ENCODE measurements at places on chromosomes 7 and 10.
A peak's percentile ranks its signal among the peaks of the same experiment; 100 is the strongest.

- no peak overlapping the region for H3K4me3 ChIP-seq
- no peak overlapping the region for H3K27ac ChIP-seq
- peaks cover 3% of the 10 kb centered on the region for H3K36me3 ChIP-seq
- H3K27me3 ChIP-seq = no peaks in the 10 kb centered on the region
- no peak for DNase-seq
These were observed 53.1 kb downstream of the CUX1 start for GRCh38 chr7:101870361-101871062.

- H3K27me3 ChIP-seq = no peaks in the 10 kb centered on the region
- H3K27ac ChIP-seq = peak overlapping the region; percentile 82
- DNase-seq = peak; percentile 77
These were observed 597 bp downstream of the APBB1IP start for GRCh38 chr10:26438534-26439341.

- DNase-seq = no peak
- no peaks in the 10 kb centered on the region for H3K36me3 ChIP-seq
- H3K4me1 ChIP-seq = no peaks in the 10 kb centered on the region
- H3K27me3 ChIP-seq = no peaks in the 10 kb centered on the region
These were observed 340.8 kb downstream of the ARL4A start for GRCh38 chr7:13028036-13028824.

- no peak for DNase-seq
- H3K27me3 ChIP-seq = no peaks in the 10 kb centered on the region
- no peak overlapping the region for H3K4me3 ChIP-seq
- H3K4me1 ChIP-seq = no peaks in the 10 kb centered on the region
These were observed 36.2 kb downstream of the SLC35B4 start for GRCh38 chr7:134280508-134280907.

DNA sequence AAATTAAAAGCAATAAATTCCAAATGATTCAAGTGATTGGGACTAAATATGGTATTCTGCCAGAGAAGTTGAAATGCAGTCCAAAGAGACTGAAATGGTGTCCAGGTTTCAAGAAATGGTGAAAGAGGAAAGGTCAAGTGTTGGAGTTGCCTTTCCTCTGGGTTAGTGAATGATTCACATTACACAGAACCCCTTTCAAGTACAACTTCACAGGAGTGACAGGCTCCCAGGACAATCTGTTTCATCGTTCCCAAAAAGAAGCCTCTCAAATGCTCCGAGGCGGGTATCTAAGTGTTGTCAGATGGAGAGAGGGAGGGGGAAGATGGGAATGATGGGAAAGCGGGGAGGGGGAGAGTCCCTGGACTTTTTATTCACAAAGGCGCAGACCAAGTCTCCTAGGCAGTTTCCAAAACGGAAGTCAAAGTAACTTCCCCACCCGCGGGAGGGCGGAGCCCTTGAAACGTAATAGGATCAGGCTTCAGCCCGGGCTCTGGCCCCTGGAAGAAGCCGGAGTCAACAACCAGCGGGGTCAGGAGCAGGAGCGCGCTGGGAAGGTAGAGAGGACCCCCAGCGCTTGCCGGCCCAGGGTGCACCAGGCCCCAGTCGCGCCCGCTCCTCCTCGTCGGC is 754 bp downstream of the SLC25A13 start:
- no peaks in the 10 kb centered on the region for H3K27me3 ChIP-seq
- no peak for DNase-seq
- H3K36me3 ChIP-seq = no peaks in the 10 kb centered on the region
- H3K27ac ChIP-seq = peak overlapping the region; percentile 87
- peak overlapping the region; percentile 79 for H3K4me3 ChIP-seq

- peaks cover 9% of the 10 kb centered on the region for H3K4me1 ChIP-seq
- H3K27ac ChIP-seq = no peak overlapping the region
- no peak overlapping the region for H3K4me3 ChIP-seq
- H3K27me3 ChIP-seq = no peaks in the 10 kb centered on the region
- DNase-seq = peak; percentile 26
These were observed 29.2 kb upstream of the APBB1IP start for GRCh38 chr10:26408858-26409494.

GRCh38 chr7:29146057-29146706 is at the start of gene CPVL:
Gene CPVL (minus strand): TSS chr7:29146537. CDS start chr7:29121061, 25,476 bp downstream.
- H3K27me3 ChIP-seq = no peaks in the 10 kb centered on the region
- DNase-seq = no peak
- H3K27ac ChIP-seq = no peak within 1 kb of the TSS
- no peaks in the 10 kb centered on the region for H3K36me3 ChIP-seq

GRCh38 chr10:5325076-5325475 is 39.7 kb upstream of the UCN3 start:
- H3K4me3 ChIP-seq = no peak overlapping the region
- no peaks in the 10 kb centered on the region for H3K4me1 ChIP-seq

DNA sequence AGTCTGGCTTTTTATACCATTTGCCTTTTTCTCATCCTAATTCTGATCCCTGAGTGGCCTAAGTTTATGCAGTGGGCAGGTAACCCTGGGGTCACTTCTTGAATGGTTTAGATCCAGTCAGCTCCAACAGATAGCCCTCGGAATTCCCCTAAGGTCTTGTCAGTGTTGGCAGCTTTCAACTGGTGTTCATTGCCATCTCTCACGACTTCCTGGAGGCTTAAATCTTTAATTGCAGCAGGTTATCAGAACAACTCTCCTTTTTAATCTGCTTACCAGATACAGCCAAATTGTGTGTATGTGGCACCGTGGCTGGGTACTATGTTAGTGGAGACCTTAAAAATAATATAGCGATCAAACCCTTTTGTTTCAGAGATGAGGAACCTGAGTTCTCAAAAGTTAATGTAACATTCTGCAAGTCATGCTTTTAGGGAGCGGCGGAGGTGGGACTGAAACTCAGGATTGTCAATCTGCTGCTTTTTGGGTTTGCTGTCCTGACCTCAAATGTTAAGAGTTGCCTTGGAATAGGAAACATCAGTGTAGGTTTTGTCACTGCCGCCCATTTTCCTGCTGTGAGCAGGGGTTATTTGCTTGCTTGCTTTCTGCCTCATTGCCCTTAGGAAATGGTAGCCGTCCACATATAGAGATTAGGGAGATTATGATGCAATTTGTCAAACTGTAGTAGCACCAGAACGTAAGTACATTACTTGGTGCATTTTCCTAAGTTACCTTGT is 818 bp downstream of the DLD start:
- no peaks in the 10 kb centered on the region for H3K27me3 ChIP-seq
- peak; percentile 20 for DNase-seq
- H3K4me3 ChIP-seq = peak overlapping the region; percentile 72
- H3K27ac ChIP-seq = peak overlapping the region; percentile 97
- H3K4me1 ChIP-seq = peaks cover 28% of the 10 kb centered on the region

- H3K4me3 ChIP-seq = no peak overlapping the region
- no peaks in the 10 kb centered on the region for H3K36me3 ChIP-seq
- H3K27me3 ChIP-seq = no peaks in the 10 kb centered on the region
These were observed 544 bp downstream of the PDK4 start for GRCh38 chr7:95595746-95596197.

GRCh38 chr10:91909117-91909677 is at the start of gene FGFBP3:
Gene FGFBP3 (minus strand): TSS chr10:91909486. CDS start chr10:91908969, 517 bp downstream.
- peaks cover 10% of the 10 kb centered on the region for H3K4me1 ChIP-seq
- DNase-seq = no peak
- H3K4me3 ChIP-seq = peak within 1 kb of the TSS; percentile 74
- H3K36me3 ChIP-seq = no peaks in the 10 kb centered on the region

DNA sequence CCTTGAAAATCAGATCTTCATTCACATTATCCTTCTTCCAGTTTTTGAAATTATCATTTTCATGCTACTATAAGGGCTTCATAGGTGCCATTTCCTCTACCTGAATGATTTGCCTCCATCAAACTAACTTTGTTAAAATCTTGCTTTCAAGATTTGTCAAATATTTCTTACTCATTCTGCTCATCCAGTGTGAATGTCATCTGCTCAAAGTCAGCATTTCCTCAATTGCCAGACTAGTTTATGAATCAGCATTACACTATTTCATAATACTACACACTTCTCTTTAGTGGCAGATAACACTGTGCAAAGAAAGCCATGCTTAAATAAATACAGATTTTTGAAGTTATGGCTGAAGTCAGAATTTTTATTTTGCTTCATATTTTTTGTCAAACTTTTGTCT is 21.3 kb upstream of the LIPF start:
- H3K36me3 ChIP-seq = no peaks in the 10 kb centered on the region
- H3K27ac ChIP-seq = no peak overlapping the region
- H3K27me3 ChIP-seq = no peaks in the 10 kb centered on the region
- DNase-seq = no peak
- H3K4me1 ChIP-seq = no peaks in the 10 kb centered on the region

GRCh38 chr7:43042302-43042701 is 70.1 kb upstream of the HECW1 start:
- DNase-seq = no peak
- no peaks in the 10 kb centered on the region for H3K4me1 ChIP-seq
- H3K27me3 ChIP-seq = peaks cover under 1% of the 10 kb centered on the region

- DNase-seq = no peak
- H3K27me3 ChIP-seq = no peaks in the 10 kb centered on the region
- no peak overlapping the region for H3K4me3 ChIP-seq
- H3K36me3 ChIP-seq = no peaks in the 10 kb centered on the region
These were observed 40.9 kb downstream of the ITIH5 start for GRCh38 chr10:7625836-7626235.

DNA sequence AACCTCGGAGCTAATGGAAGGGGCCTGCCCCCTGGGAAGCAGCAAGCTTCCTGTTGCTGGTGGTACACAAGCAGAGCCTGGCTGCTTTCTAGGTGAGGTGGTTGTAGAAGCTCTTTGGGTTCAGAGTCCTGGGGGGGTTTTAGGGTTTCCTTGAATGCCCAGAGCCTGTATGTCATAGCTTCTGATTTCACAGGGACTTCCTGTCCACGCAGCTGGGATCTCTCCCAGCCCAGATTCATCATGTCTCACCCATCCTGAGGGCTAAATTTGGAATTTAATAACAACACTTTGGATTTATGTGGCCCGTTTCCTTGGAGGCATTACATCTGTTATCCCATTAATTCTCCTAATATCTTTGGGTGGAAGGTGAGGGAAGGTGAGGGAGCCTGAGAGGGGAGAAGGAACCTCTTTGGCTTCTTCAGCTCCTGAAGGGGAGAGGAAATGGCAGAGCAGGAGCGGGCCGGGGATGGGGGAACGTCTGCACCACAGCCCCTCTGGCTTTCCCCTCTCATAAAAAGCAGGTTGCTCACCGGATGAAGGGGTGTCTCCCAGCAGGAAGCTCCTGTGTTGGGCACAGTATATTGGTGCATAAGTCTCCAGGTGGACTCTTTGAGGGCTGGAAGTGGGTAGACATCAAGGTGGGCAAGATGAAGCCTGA is 19.7 kb downstream of the RPS24 start:
- H3K4me1 ChIP-seq = no peaks in the 10 kb centered on the region
- no peak overlapping the region for H3K27ac ChIP-seq
- no peak for DNase-seq
- no peaks in the 10 kb centered on the region for H3K36me3 ChIP-seq
- no peak overlapping the region for H3K4me3 ChIP-seq

DNA sequence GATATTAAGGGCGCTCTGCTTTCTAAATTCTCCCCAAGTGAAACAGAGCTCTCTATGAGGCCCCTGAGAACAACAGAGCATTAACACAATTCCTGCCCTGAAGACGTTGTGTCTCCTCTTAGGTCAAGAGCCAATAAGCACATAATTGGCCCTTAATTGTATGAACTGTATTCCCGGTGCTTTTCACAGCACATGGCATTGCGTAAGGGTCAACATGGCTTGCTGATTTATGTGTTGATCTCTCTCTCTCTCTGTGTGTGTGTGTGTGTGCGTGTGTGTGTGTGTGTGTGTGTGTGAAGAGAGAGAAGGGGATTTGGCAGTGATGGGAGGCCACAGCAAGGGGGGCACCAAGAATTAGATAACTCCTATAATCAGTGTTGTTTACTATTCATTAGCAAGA is 40.5 kb downstream of the LYZL1 start:
- no peak overlapping the region for H3K27ac ChIP-seq
- DNase-seq = no peak
- no peaks in the 10 kb centered on the region for H3K27me3 ChIP-seq
- no peaks in the 10 kb centered on the region for H3K36me3 ChIP-seq
- no peaks in the 10 kb centered on the region for H3K4me1 ChIP-seq

DNA sequence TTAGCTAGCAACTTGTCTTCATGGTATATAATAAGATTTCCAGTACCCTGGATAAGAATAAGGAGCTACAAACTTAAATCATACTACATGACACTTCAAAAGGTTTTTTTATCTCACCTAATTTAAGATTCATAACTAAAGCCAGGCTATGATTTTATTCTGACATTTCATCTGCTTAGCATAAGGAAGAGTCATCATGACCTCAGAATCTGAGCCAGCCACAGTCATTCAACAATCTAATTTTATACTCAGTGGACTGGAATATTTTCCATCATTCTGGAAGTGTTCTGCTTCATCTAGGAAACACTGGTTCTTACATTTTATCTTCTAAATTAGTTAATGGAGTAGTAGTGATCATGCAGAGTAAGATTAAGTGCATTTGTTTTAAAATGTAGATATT is 102.1 kb upstream of the KCND2 start:
- H3K27me3 ChIP-seq = no peaks in the 10 kb centered on the region
- no peaks in the 10 kb centered on the region for H3K36me3 ChIP-seq
- H3K4me3 ChIP-seq = no peak overlapping the region
- no peaks in the 10 kb centered on the region for H3K4me1 ChIP-seq
- no peak for DNase-seq
